ENCODE measurements at places on chromosomes 4 and X.

- DNase-seq: no peak
These were observed 30.1 kb downstream of the MYOZ2 start for GRCh38 chr4:119165767-119166166.

- DNase-seq: peak; percentile 23
These were observed 53.9 kb upstream of the KIAA1210 start for GRCh38 chrX:119181491-119181890.

GRCh38 chr4:138953961-138954371 lies 61.6 kb upstream of the NOCT start:
- peak; percentile 5 for DNase-seq

DNA sequence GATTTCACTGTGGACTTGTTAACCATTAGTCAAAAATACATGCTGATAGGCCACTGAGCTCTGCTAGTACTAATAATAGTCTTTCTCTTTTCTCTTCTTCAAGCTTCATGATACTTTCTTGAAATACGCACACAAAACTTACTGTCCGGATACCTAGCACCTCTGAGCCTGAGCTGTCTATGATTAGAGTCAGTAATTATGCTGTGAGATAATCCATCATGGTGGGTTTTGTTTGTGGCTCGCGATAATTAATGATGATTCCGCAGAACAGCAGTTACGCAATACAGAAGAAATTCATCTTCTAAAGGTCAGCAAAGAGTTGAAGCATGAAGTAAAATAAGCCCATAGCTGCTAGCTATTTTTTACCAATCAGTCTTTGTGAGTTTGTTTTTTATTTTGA lies 511.5 kb upstream of the GALNT7 start:
- no peak for DNase-seq

DNA sequence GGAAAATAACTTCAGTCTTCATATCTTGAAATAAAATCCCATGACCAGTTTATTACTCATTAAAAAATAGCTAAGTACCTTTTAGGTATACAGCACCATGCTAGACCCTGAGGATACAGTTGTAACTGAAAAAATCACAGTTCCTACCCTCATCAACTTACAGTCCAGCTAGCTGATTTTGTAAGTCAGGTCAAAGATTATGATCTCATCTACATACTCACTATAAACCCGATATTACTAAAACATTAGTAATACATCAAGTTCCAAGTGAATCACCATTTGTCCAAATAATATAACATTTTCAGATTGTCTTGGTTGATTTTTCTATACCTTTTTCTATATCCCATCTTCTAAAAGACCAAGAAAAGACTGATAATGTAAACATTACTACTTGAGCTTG lies 333.9 kb downstream of the INPP4B start:
- DNase-seq: no peak

DNA sequence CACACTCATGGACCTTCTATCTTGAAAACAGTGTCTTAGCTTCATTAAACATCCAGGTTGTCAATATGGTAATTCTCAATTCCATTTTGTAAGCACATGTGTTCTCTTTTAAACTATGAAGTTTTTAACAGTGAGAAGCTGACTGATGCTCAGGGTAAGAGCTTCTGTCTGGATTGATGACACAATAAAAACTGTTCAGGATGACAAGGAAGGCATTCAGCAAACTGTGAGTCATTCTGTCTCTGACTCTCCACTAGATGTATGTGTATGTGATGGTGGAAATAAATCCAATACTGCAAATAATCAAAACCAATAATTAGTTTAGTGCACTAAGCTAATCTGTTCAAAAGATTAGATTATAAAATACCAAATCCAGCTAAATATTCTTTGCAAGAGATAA lies 115.3 kb upstream of the ARX start:
- DNase-seq: no peak

- DNase-seq: no peak
These were observed 56.6 kb downstream of the TLL1 start for GRCh38 chr4:165929662-165930061.

GRCh38 chr4:26194764-26195163 lies 126.0 kb upstream of the RBPJ start:
- no peak for DNase-seq

- no peak for DNase-seq
These were observed 31.3 kb upstream of the CHM start for GRCh38 chrX:86078650-86079049.

DNA sequence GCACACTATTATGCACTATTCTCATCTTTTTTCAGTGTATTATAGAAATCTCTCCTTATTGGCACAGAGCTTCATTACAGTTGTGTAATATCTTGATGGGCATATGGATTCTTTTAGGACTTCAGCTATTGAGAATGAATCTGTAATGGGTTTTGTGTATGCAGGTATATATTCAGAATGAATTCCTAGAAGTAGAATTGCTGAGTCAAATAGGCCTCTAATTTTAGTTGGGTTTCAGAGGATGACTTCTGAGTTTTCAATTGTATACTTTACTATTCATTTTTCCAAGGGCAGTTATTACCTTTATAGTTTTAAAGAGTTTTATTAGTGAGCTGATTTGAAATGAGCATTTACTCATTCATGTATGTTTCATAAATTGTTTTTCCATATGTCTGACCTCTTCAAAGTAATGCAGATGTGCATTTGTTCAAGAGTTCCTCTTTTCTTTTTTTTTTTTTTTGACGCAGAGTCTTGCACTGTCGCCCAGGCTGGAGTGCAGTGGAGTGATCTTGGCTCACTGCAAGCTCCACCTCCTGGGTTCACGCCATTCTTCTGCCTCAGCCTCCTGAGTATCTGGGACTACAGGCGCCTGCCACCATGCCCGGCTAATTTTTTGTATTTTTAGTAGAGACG lies 19.5 kb downstream of the CASP6 start:
- DNase-seq: no peak

DNA sequence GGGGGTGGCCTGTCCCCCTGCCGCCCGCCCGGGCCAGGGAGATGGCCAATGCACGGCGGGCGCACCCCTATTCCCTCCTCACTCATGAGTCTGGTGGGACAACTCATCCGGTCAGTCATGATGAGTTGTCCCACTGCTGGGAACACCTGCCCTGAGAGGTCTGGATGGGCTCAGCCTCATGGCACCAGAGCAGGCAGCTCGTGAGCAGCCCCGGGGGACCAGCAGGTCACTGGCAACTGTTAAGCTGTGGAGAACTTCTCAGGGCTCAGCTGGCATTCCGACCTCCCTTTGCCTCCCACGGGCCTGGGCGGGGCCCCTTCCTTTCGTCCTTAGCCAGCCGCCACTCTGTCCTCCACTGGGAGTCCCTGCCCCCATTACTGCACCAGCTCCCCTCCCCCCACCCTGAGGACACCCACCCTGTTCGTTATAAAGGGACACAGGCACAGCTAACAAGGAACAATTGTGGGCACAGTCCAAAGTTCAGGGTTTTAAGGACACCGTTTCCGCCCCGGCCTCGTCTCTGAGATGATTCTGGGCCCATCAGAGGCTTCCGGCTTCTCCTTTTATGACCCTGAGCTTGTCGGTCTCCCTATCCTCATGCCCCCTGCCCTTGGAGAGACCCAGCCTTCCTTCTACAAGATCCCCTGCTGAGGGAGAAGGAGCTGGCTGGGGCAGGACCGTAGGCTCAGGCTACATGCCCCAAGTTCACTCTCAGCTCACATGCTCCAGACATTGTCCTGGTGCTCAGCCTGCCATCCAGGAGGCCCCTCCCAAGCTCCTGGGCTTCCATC lies 14.6 kb upstream of the KIAA0232 start:
- no peak for DNase-seq

GRCh38 chrX:132216806-132217202 lies 2.4 kb downstream of the RAP2C start:
- no peak for DNase-seq

GRCh38 chr4:8351931-8352367 lies 82.4 kb downstream of the HTRA3 start:
- no peak for DNase-seq

DNA sequence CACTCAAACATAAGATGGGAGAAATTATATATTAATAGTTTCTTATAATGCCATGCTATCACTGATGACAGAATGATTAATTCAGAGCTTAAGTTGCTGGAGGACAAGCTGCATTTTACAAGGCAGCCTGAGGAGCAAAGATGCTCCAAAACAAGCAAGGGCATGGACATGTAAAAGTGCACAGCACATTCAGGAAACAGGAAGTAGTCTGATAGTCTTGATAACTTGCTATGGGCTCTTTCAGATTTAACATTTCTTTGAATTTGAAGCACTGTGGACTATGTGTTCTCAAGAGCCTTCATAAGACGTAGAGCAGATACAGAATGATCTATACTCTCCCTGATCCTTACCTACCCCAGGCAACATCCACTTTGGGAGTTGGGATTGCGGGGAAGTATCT lies 50.0 kb downstream of the AMMECR1 start:
- no peak for DNase-seq

DNA sequence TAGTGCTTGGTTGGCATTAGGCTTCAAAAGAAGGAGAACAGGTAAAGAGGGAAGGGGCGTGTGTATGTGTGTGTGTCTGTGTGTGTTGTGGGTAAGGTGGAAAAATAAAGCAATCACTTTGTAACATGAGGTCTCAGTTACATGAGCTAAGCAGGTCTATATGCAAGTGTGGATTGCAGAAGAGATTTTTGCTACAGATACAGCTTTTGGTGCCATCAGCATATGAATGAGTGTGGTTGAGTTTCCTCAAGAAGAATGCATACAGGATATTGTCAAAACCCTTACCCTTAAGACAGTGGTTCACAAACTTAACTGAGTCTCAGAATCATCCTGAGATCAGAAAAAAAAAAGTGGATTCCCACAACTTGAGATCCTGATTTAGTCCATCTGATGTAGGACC lies 220.5 kb upstream of the HTR2C start:
- DNase-seq: no peak

DNA sequence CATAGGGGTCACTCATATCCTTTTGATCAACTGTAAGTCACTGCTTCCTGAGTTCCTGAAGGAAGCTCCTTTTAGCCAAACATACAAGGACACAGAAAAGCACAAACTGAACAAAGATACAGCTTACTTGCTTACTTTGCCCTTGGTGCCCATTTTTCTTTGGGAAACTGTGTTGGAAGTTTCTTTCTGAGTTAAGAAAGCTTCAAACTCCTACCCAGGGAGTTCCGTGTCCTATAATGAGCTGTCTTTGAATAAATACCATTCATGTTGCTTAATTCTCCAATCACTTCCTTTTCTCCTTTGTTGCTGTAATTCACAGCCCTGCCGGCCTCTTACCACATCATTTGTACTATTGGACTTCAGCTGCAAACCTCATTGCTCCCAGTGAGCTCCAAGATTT lies at the start of gene ADH4:
TSS of gene ADH4 (minus strand) at position 228 of the 400 bp plus-strand sequence. CDS start at position 153, 75 bp downstream.
- no peak for DNase-seq

DNA sequence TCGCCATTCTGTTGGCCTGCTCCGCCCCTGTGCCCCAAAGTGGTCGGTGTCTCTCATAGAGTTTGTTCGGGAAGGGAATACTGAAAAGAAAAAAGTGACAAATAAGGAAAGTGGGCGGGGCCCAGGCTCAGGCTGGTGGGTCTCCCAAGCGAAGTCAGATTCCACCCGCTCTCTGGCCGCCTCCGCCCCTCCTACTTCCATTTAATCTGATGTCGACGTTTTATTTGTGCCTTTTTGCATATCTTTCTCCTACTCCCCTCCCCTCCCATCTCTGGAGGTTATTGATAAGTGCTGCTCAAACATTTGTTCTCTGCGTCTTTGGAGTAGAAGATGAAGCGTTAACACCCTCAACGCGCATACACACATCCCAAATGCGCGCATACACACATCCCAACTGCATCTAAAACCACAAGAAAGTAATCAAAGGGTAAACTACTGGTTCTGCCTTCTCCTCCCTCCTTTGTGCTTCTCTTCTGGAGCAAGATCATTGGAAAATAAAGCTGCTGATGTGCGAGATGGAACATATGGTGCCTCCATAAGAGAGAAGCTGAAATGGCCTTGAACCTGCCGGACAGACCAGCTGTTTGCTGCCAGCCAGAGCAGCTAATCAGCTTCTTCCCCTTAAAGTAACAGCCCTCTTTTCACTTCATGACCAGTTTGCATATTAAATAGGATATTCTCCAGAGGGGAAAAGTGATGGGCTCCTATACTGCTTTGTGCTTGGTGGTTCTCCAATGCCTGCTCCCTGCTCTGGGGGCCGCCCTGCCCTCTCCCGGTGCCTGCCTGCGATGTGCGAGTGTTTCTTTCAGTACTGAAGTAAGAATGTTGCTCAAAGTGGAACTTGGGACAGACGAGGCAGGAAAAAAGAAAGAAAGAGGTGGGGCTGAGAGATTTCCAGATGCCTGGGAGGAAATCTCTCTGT lies 3.1 kb downstream of the MAMLD1 start:
- no peak for DNase-seq

DNA sequence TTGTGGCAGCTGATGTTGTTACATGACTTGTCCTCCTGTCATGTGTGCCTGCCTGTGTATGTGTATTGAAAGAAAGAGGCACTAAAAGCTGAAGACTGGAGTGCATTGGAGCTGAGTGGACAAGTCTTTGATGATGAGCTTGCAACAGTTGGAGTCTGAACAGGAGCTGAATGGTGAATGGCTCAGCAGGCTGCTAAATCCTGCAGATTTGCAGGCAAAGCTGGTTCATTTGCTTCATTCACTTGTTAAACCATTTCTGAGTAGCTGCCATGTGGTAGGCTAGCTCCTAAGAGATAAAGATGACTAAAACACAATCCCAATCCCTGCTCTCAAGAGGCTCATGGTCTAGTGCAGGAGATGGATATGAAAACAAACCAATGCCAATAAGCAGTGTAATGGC lies 217.3 kb downstream of the CHRDL1 start:
- no peak for DNase-seq

DNA sequence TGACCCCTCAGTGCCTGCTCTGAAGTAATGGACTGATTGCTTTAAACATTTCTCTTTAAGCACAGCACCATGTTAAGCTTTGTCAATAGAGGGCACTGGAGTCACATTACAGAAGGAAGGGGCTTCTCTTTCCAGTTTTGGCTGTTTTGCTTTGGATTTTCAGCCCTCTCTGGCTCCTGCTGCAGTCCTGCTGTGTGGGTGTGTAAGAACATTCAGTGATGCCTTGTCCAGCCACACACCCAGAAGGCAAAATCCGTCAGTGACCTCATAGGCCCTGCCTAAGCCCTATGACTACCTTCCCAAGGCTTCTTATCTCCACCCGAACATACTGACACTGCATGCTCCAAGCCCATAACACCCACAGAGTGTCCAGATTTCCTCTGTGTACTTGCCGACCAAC lies 215.3 kb upstream of the CTSO start:
- DNase-seq: peak; percentile 11

GRCh38 chr4:186037692-186038658 lies 31.0 kb upstream of the TLR3 start:
- DNase-seq: peak; percentile 33

- DNase-seq: no peak
These were observed 31.8 kb downstream of the USP53 start for GRCh38 chr4:119244344-119244743.

DNA sequence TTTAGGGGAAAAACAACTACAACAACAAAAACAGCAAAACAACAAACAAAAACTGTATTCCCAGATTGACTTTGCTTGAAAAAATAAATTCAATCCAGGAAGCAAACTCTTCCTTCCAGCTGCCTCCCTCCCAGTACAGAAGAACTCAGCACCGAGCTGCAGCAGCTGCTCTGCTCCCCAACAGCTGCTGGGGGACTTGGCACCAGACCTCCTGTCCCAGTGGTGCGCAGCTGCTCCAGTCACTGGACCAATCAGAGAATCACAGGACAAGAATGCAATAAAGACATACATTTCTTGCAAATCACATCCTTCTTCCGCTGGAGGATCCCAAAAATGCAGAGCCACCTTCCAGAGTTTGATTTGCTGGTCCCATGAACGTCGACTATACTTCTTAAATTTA lies 11.8 kb upstream of the FAM53A start:
- DNase-seq: no peak

Data from H54 (cell line).